Nephron progenitor cell (in vitro differentiated cells): ENCODE measurements at places on chromosomes 1 and 21.
A peak's percentile ranks its signal among the peaks of the same experiment; 100 is the strongest.

GRCh38 chr1:184605941-184606340 is 148.7 kb downstream of the EDEM3 start:
- DNase-seq = no peak

- peak; percentile 68 for DNase-seq
Observed at GRCh38 chr1:208159555-208160258, 84.5 kb downstream of the PLXNA2 start.

DNA sequence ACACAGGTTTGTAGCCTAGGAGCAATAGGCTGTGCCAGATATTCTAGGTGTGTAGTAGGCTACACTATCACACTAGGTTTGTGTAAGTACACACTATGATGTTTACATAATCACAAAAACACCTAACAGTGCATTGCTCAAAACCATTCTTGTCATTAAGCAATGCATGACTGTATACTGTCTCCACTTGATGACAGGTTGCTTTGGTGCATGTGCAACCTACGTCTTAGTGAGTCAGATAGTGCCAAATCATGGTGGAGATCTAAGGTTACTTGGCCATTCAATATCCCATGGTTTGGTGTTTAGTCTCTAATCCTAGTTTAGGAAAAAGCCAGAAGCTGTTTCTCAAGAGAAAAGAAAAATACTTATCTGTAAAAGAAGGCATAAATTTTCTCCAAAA is 181.1 kb downstream of the KCNK2 start:
- no peak for DNase-seq

GRCh38 chr1:166089804-166090203 is 77.0 kb downstream of the FAM78B start:
- no peak for DNase-seq

- no peak for DNase-seq
Observed at GRCh38 chr1:226009650-226010044, 10.5 kb upstream of the SDE2 start.

DNA sequence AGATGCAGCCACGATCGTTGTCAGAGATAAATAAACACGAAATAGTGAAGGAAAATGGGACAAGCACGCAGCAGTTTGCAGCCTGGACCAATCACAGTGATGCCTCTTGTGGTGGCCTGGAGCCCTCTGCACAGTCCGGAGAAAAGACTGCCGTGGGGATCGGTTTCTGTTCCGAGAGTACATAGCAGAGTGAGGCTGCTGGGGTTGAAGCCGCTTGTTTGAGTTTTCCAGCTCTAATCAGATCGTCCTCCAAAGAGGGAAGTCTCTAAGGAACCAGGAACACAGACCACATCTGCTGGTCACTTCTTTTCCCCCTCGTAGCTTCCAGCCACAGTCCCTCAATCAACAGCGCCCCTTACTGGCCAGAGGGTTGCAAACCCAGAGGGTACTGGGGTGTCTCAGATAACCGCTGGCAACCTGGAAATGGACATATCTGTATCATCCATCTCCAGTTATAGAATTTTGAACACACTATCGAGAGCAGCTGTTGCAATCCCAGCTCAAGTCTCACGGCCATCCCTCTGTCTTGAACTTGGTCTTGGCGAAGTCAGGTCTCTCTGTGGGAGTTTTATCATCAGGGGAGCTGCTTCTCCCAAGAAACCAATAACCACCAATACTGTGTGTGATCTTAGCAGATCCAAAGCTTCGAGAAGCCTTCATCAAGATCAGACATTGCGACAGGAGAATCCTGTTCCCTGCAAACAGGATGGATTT is 57.4 kb downstream of the OLIG1 start:
- peak; percentile 83 for DNase-seq

- peak; percentile 89 for DNase-seq
Observed at GRCh38 chr1:46036894-46037839, 95.3 kb downstream of the PIK3R3 start.

DNA sequence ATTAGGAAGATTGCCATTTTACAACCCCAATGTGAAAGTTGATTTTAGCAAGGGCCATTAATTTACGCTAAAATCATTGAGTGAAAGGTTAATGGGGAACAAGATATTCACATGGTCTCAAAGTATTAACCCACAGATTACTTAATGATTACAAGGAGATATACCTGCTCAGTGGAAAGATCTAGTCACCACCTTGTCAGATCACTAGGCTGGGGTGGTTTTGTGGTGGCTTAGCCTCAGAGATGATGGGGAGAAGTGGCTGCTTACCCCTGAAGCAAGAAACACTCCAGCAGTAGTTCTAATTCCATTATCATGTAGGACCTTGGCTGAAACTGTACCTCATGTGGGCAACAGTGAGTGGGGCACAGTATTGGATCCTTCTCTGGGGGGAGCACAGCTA is 20.1 kb upstream of the TRIM33 start:
- DNase-seq = no peak

DNA sequence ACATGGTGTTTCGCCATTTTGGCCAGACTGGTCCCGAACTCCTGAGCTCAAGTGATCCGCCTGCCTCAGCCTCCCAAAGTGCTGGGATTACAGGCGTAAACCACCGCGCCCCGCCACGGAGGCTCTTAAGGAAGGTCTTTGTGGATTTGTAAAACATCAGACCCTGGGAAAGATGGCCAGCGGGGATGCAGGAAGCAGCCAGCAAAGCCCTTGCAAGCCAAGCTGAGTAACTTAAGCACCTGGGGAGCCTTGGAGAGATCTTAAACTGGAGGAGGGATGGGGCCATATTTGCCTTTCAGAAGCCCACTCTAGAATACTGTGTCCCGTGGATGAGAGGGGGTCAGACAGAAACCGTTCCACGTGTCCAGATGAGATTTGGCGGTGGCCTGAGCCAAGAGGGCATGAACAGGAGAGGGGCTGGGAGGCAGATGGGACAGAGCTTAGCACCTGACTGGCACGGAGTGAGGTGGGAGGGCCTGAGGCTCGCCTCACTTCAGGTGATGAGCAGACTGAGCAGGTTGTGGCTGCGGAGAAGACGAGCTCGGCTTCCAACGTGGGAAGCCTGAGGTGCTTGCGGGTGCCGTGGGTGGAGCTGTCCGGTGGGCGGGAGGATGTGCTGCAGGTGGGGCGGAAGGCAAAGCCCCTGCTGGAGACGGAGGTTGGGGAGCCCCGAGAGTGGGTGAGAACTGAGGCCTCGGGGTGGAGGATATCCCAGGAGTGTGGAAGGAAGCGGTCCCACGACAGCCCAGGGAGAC is 11.7 kb downstream of the C1orf216 start:
- DNase-seq = no peak

GRCh38 chr1:68185743-68186142 is 46.6 kb downstream of the WLS start:
- DNase-seq = no peak

GRCh38 chr1:97093741-97094140 is 372.2 kb downstream of the PTBP2 start:
- DNase-seq = no peak

GRCh38 chr21:44521928-44522752 is 17.9 kb downstream of the KRTAP10-1 start:
- no peak for DNase-seq

GRCh38 chr1:47618830-47619229 is 181.0 kb downstream of the FOXD2 start:
- DNase-seq = no peak

GRCh38 chr21:41008351-41008750 is 159.6 kb upstream of the BACE2 start:
- no peak for DNase-seq

DNA sequence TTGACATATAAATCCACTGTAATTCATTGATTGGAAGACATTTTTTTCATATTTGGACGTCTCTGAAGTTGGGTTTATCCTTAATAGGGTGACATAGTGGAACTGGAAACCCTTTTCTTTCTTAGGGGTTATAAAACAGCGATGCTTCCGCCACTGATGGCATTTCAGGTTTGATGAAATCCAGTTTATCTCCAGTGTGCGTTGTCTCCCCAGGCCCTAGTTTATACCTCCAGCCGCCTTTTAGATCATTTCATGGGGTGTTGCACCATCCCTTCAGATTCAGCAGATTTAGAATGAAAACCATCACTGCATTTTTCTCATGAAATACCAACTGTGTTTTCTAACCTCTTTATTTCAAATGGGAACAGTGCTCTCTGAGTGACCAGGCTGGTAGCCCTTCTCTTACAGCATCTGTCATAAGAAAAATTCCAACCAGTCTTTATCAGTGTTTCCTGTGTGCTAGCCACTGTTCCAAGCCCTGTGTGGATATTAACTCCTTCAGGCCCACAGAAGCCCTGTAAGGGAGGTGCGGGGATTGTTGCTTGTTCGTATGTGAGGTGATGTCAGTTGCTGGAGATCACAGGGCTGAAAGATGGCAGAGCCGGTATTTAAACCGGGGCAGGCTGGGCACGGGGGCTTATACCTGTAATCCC is 19.0 kb downstream of the H6PD start:
- DNase-seq = no peak
